ENCODE measurements at places on chromosomes 4 and X.

DNA sequence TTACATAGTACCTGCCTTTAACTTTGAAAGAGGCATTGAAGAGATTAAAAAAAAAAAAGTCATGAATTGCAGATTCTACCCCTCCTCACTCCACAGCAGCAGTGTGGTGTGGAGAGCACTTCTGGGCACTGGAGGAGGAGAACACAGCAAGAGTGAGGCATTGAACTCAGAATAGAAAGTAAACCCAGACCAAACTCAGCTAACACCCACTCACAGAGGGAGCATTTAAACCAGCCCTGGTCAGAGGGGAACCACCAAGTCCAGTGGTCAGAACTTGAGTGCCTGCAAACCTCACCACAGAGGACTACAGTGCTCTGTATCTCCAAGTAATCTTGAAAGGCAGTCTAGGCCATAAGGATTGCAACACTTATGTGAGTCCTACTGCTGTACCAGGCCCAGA is 15.6 kb upstream of the UGT2A1 start:
- no peak for DNase-seq

GRCh38 chr4:8568068-8568668 is 12.0 kb upstream of the GPR78 start:
- DNase-seq: no peak

DNA sequence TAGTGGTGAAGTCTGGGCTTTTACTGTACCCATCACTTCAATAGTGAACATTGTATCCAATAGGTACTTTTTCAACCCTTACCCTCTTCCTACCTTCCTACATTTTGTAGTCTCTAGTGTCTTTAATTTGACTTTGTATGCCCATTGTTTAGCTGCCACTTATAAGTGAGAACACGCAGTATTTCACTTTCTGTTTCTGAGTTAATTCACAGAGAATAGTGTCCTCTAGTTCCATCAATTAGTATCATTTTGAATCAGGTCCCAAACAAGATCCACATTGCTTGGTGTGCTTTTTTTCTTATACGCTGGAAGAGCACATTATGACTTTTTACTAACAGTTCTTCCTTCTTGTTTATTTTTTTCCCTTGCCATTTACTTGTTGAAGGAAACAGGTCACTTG is 176.0 kb upstream of the WDFY3 start:
- DNase-seq: no peak

DNA sequence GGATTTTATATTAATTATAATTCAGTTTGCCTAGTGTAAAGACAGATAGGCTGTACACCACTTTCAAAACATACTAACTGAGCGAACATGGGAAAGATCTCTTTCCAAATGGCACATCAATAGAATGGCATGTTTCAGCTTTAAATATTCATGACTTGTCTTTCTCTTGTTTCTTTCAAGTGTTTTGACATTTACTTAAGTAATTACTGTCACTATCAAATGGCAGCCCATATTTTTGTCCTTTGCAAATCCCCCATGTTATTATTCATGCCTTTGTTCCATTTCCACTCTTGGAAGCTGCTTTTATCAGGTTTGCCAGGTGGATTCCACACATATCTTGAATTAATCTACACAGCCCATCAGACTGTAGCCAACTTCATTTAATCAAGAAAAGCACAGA is 89.2 kb upstream of the GLRA2 start:
- no peak for DNase-seq

DNA sequence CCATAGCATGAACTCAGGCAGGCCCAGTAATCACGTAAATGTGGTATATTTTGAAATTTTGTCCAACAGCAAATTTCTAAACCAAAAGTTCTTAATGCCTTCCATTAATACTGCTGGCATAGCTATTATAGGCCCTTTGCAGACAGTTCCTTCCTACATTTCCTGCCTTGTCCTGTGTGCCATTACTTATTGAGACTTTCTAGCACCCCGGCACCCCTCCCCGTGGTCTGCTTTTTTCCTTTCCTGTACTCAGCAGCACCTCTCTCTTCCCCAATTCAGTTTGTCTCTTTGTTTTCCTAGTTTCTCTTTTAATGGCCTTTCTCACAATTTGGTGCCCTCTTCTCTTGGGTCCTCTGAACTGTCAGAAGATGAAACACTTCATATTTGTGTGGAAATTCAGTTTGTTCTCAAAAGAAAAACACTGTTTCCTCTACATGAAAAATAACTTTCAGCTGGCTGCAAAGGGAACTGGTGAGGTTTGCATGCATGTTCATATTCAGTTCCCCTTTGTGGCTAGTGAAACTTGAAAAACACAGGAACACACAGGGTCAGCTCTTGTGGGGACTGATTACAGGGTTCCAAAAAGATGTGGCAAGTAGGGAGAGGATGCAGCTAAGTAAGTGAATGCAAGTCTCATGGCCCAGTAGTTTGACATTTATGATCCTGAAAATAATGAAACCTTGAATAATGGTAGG is 17.1 kb downstream of the GPR34 start:
- no peak for DNase-seq

GRCh38 chr4:138406876-138407275 is 164.7 kb upstream of the SLC7A11 start:
- DNase-seq: no peak

- peak; percentile 62 for DNase-seq
Observed at GRCh38 chrX:3286196-3286945, 60.1 kb downstream of the MXRA5 start.

- DNase-seq: no peak
Observed at GRCh38 chrX:132046533-132046932, 23.4 kb downstream of the STK26 start.

All from GM04503 (cell line).